ENCODE measurements at places on chromosomes 2 and 18.

DNA sequence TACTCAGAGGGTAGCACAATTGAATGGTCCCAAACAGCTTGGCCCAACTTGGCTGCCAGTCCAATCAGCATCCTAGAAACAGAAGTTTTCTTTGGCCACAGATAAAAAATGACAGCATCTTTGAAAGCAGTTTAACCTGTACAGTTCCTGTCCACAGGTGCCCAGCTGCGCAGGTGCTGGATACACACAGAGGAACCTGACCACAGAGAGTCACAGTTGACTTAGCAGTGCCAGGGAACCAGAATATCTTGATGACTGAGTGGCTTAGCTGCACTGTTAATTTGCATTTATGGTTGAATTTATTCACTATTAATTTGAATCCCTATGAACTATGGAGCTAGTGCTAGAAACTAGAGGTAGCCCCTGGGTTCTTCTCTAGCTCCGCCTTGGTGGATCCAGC is 93.7 kb downstream of the TPGS2 start:
- no peak for DNase-seq

DNA sequence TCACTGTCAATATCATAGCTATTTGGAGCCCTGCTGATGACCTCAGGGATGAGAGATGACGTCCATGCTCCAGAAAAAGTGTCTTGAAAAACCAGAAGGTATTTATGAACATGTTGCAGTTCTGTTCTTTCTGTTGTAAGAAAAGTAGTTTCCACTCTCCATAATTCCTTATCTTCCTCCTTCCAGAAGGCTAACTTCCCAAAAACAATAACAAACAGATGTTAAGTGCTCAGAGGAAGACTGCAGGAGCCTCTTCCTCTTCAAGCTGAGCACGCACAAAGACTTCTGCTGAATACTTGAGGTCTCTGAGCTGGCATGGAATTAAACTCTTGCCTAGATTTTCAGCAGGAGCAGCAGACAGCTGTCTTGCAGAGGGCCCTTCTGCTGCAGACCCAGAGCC is 434.5 kb upstream of the KLHL29 start:
- no peak for DNase-seq

DNA sequence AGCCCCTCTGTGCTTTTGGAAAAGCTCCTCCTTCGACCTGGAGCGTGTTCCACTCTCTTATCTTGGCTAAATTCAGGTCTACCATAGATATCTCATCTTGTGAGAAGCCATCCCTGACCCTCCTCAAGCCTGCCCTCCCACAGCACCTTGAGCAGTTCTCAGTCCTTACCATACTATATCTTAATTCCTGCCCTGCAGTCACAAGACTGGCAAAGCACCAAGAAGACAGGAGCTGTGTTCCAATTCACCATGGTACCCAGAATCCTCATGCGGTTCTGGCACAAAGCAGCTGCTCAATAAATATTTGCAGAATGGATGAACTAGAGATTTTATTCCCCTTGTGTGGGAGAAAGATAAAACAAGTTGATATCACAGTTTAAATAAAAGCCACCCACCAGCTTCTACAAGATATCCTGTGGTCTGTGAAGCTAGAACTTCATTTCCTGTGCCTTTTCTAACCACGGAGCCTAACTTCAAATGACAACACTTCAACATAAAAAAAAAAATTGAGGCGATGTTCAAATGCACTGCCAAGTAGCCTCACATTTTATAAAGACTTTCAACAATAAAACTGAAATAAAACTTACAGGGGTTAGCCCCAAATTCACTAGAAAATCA is 19.5 kb downstream of the MARCHF4 start:
- DNase-seq: no peak

- no peak for DNase-seq
Observed at GRCh38 chr2:142741764-142742269, 135.6 kb upstream of the KYNU start.

DNA sequence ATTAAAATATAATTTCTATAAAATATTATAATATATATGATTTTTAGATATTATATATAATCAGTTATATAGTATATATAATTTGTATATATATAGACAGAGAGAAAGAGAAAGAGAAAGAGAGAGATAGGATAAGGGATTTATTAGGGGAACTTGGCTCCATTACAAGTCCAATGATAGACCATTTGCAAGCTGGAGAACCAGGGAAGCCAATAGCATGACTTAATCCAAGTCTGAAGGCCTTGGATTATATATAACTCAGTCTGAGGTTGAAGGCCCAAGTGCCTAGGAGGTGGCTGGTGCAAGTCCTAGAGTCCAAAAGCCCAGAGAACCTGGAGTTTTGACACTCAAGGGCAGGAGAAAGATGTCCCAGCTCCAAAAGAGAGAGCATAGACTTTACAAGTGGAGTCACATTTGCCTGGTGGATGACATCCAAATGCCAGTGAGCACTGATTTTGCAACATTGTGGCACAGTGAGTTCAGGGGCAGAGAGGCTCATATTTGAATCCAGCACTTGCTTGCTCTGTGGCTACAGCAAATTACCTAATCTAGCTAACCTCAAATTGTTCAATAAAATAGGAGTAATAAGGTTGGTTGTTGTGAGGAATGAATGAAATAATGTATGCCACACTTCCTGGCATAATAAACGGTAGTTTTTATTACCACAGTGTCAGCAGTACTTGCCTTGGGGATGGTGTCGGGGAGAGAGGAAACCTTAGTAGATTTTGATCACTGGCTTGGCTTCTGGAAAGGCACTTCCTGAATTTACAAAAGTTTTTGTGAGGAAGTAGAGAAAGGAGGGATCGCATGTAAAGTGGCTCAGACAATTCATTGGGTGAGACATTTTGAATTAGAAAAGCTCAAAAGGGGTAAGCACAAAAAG is 69.6 kb upstream of the CD28 start:
- no peak for DNase-seq

- DNase-seq: no peak
Observed at GRCh38 chr2:123596621-123597020, 428.5 kb upstream of the CNTNAP5 start.

GRCh38 chr18:62758591-62758990 is 43.2 kb downstream of the PHLPP1 start:
- DNase-seq: no peak

DNA sequence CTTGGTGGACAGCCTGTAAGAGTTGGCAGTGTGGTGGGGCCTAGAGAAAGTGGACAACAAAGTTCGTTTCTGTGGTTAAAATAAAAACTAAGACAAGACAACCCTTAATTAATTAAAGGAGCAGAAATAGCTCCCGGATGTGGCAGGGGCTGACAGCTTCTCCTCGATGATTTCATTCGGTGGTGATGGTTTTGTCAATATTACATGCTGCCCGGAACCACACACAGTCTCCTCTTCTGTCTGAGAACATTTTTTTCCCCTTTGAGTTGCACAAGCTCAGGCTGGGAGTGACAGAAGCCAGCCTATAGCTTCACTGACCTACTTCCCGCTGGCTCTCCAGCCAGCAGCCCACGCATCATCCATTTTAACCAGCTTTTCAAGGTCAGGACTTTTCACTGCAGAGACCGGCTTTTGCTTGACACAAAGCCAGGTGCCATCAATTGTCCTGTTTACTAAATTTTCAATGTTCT is 378.8 kb downstream of the SLC4A3 start:
- no peak for DNase-seq

GRCh38 chr2:28662468-28663181 is 89.0 kb upstream of the PPP1CB start:
- DNase-seq: no peak

DNA sequence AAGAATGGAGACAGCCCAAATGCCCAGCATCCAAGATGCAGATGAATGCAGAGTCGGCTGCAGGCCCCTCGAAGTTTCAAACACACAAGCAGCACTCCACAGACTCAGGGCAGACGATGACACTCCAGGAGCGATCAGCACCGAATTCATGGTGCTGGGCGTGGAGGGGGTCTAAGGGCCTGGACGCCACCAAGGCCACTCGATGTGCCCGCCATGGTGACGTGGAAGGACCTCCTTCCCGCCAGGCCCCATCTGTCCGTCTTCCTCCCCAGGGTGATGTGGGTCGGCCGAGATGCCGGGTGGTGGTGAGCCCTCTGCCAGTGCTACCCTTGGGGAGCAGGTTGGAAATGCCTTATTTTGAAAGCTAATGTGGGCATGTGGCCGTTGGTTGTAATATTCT is 9.4 kb downstream of the KIF1A start:
- no peak for DNase-seq

DNA sequence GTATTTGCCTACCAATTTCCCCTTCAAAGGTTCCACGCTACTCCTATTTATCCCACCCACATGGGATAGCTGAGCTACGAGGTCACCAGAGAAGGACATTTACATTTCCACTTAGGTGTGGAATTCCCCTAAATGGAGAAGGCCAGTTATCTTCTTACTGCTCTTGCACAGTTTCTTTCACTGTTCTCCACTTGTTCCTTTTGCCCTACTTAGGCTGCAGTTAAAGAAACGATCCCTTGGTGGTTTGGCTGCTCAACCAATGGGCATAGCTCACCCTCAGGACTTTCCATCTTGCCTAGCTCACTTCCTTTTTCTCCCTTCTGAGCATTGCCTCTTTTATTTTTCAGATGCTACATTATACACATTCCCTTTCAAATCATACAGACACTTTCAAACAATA is 11.2 kb upstream of the NABP1 start:
- DNase-seq: no peak

- DNase-seq: no peak
Observed at GRCh38 chr18:65016631-65017371, 734.0 kb upstream of the CDH7 start.

GRCh38 chr18:70421471-70422390 is 132.9 kb downstream of the SOCS6 start:
- no peak for DNase-seq

DNA sequence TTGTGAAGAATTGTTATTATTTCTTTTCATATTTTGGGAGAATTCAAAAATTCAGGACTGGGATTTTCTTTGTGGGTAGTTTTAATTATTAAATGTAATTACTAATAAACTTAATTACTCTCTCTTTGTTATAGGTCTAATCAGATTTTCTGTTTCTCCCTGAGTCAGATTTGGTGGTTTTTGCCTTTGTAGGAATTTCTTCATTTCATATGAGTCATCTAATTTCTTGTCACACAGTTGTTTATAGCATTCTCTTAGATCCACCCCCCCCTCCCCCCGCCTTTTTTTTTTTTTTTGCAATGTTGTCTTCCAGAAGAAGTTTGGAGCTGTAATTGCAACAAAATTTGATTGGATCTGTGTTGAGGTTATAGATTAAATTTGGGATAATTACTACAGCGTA is 26.0 kb upstream of the GALR1 start:
- no peak for DNase-seq

DNA sequence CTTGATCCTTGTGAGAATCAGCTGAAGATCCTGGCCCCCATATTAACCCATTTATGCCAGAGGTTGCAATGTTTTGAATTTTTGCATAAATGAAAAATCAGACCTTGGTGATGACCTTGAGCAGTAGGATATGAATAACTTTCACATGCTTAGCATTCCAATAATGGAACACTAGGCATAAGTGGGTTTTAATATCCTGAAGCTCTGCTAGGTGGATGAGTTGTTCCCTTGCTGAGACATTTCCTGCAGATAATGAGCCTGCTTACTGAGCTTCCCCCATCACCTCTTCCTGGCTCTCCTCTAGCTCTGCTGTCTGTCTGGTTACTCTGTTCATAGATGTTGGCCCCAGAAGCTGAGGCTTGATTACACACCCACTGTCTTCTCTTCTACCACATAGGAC is 25.5 kb upstream of the SEC11C start:
- DNase-seq: no peak

DNA sequence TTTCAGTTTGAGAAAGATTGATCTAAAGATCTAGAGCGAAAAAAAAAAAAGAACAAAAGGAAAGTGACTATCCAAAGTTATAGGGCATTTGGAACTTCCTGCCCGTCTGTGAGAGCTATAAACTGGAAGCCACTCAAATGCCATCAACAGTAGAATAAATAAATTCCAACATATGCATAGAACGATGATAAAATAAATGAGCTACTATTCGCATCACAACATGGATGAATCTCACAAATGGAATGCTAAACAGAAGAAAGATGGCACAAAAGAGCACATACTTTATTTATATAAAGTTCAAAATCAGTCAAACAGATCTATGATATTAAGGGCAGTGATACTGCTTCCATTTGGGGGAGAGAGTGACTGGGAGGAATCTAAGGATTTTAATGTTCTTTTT is 128.8 kb downstream of the TTC32 start:
- DNase-seq: no peak

DNA sequence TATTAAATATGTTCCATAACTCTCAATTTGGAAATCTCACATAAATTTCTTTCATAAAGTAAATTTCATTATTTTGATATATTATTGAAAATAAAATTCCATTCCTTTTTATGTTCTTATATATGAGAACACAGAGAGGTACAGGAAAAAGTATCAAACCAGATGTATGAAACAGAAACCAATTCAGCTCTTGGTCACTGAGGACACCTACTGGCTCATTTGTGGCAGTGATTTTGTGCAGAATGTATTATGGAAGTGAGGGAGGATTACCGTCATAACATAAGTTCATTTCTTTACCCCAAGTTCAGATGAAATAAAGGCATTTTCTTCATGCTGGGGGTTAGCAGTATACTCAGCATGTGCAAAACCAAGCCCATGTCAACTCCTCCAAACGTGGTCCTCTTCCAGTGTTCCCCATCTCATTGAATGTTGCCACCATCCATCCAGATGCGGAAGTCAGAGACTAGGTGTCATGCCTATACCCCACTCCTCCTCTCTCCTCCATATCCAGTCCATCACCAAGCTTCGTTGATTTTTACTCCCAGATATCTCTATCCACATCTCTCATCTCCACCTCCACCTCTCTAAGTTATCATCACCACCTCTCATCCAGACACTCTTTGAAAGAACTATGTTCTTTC is 41.7 kb upstream of the MALL start:
- no peak for DNase-seq

DNA sequence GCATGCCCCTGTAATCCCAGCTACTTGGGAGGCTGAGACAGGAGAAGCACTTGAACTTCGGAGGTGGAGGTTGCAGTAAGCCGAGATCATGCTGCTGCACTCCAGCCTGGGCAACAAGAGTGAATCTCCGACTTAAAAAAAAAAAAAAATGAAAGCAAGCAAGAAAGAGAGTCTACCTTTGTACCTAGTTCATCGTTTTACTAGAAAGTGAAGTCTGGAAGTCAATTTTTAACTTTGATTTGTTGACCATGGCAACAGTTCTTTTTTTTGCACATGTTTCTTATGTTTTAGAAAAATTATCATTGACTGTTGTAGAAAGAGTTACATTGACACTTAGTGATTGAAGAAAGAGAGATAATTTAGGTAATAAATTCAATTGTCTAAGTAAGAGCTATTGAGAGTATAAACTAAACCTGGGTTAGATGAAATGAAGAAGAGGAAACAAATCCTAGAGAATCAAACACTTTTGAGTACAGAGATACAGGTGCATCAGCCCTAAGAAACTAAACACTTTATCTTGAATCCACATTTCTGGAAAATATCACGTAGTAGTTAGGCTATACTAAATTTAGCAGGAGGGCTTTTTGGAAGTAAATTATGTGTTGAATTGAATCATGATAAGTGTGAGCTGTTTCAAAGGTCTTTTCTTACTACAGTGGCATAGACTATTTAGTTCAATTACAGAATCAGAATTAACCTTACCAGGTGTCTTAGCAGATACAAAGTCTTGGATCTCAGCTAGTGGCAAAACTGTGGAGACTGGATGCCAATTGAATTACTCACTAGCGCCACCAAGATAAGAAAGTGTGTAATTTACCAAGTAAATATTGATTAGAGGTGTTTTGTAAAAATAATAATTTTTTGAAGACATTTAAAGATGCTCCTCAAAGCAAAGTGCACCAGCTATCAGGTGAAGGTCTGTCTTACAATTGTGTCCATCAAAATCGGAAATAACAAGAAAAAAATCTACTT is 303.4 kb upstream of the NRXN1 start:
- DNase-seq: no peak

- DNase-seq: no peak
Observed at GRCh38 chr18:7470101-7470500, 97.0 kb upstream of the PTPRM start.

- no peak for DNase-seq
Observed at GRCh38 chr18:79965119-79965902, 868 bp downstream of the HSBP1L1 start.

Measured in T follicular helper cell (primary cell).